B cell (primary cell): ENCODE measurements at places on chromosomes 1 and 21. TPM values are rescaled to one million over a fixed set of nuclear protein-coding genes. Genes with fewer than 3 reads are reported as not detected.

Gene HCRTR1
- total RNA-seq = 0.22 TPM in 2 replicates

Gene THEM5
- not detected in 2 replicates for total RNA-seq

Gene CELF3
- total RNA-seq = not detected in 2 replicates

DNA sequence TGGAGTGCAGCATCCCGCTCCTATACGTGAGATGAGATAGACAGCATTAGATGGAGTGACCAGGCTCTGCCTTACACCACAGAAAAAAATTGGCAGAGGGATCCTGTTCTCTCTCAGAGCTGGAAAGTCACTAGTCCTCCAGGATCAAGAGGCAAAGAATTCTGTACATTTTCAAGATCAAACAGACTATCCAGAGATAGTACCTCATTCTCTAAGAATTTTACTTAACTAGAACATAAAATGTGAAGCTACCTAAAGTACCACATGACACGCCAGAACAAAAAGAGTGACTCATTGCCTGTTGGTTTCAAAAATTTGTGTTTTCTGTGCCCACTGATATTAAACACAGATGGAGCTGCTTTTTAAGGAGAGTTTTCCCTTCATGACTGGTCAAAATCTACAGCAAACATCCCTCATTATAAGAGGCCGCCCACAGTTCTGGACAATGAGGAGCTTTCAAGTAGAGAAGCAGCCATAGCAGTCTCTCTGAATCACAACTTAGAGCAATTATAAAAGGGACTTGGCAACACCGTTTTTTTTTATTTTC lies 32.3 kb downstream of the CD160 start:
- DNase-seq = no peak

GRCh38 chr21:18049461-18049860 lies 195.2 kb upstream of the CHODL start:
- no peak for DNase-seq
